ENCODE measurements at places on chromosomes 3 and 15. TPM values are rescaled to one million over a fixed set of nuclear protein-coding genes. Genes with fewer than 3 reads are reported as not detected.
A peak's percentile ranks its signal among the peaks of the same experiment; 100 is the strongest.

LRTM1 gene
- total RNA-seq: not detected

IL17RB gene
- 15.9 TPM for total RNA-seq

DNA sequence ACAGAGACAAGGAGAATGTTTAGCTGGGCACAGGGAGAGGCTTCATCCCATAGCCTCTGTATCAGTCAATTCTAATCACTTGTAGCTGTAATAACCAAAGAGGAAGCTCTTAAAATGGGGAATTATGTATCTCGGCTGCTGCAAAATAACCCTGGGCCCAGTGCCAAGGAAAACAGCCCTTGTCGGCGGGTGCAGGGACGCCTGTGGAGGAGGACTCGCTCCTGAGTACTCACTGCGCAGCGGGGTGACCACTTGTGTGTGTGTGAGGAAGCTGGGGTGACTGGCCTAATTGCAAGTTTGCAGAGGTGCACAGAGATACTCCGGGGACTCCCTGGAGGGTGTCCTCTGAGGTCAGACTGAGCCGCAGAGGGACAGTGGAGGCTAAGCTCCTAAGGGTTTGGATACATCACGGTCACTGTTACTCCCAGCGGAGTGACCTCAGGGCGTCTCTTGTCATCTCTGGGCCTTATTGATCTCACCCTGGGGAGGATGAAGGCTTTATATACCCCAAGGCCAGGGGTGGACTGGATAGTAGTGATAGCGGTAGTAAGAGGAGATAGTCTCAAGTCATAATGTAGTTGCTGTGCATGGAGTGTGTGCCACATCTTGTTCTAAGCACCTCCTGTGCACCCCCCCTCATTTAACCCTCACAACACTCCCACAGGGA is 37.2 kb downstream of the SLC6A6 start:
- H3K36me3 ChIP-seq: no peaks in the 10 kb centered on the region
- DNase-seq: no peak
- peak overlapping the region; percentile 72 for H3K27ac ChIP-seq
- H3K27me3 ChIP-seq: no peaks in the 10 kb centered on the region
- H3K4me3 ChIP-seq: no peak overlapping the region

CCRL2 gene
- not detected for total RNA-seq

FETUB gene
- total RNA-seq: not detected

NAALADL2 gene
- total RNA-seq: 2.7 TPM

DNA sequence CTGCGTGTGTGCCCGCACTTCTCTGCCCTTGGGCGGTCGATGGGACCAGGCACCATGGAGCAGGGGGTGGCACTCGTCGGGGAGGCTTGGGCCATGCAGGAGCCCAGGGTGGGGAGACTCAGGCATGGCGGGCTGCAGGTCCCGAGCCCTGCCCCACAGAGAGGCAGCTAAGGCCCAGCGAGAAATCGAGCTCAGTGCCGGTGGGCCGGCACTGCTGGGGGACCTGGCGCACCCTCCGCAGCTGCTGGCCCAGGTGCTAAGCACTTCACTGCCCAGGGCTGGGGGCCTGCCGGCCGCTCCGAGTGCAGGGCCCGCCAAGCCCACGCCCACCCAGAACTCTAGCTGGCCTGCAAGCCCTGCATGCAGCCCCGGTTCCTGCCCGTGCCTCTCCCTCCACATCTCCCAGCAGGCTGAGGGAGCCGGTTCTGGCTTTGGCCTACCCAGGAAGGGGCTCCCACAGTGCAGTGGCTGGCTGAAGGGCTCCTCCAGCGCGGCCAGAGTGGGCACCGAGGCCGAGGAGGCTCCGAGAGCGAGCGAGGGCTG is 553 bp upstream of the RTP4 start:
- DNase-seq: no peak
- H3K4me1 ChIP-seq: peaks cover 7% of the 10 kb centered on the region
- no peaks in the 10 kb centered on the region for H3K36me3 ChIP-seq
- H3K27ac ChIP-seq: peak overlapping the region; percentile 94

CLDN18 gene
- total RNA-seq: 0.08 TPM

GRCh38 chr15:57728436-57728835 is 21.9 kb downstream of the POLR2M start:
- no peaks in the 10 kb centered on the region for H3K36me3 ChIP-seq
- no peaks in the 10 kb centered on the region for H3K27me3 ChIP-seq
- H3K4me1 ChIP-seq: no peaks in the 10 kb centered on the region
- H3K4me3 ChIP-seq: no peak overlapping the region

DNA sequence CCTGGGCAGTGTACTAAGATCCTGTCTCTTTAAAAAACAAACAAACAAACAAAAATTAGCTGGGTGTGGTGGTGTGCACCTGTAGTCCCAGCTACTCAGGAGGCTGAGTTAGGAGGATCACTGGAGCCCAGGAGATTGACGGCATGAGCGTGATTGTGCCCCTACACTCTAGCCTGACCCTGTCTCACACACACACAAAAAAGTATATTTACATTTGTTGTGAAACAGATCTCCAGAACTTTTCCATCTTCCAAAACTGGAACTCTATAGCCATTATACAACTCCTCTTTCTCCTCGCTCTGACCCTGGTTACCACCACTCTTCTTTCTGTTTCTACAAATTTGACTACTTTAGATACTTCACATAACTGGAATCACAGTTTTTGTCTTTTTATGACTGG is 56.0 kb upstream of the CCNB2 start:
- no peak overlapping the region for H3K27ac ChIP-seq
- no peak overlapping the region for H3K4me3 ChIP-seq
- no peaks in the 10 kb centered on the region for H3K4me1 ChIP-seq
- no peaks in the 10 kb centered on the region for H3K27me3 ChIP-seq
- no peak for DNase-seq

DNA sequence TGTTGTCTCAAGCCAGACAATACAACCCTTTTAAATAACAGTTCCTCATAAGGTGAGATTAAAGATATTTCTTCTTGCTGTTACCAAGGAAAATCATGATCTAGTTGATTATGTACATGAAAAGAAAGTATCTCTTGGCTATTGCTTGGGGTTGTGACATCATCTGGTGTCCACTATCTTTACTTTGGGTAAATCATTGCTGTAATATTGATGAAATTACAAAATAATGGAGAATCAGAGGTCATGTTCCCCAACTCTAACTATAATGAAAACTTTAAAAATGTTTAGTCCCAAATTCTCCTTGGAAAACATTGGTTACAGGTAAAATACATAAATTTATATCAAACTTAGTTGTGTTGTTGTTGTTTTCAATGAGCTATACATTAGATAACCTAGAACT is 142.2 kb downstream of the ARPP21 start:
- no peak overlapping the region for H3K27ac ChIP-seq
- no peaks in the 10 kb centered on the region for H3K4me1 ChIP-seq
- H3K36me3 ChIP-seq: no peaks in the 10 kb centered on the region
- H3K27me3 ChIP-seq: no peaks in the 10 kb centered on the region
- no peak for DNase-seq

DNA sequence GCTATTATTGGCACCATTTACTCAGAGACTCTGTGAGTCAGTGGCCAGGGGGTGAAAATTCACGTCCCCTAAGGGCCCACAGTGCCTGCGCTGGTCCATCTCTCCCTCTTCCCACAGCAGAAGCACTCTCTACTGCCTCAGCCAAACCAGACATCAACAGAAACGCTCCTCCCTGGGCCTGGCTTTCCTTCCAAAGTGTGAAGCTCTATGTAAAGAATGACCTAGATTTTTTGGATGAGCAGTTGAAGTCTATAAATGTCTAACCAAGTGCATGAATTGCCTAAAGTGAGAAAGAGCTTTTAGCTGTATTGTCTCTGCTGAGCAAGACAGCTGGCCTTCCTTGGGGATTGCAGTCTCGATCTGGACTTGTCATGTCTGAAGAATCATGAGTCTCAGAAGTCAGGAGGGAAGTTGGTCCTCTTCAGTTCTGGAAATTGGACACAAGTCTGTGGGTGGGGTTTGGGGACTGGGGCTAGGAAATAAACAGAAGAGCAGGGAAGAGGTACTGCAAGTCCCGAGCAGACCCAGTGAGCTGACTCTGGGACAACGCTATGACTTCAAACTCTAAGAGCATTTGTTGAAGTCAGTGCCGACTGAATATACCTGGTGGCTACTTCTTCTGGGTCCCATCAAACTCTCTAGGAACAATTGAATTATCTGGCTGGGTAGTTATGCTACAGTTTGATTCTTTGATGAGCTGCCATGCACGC is 29.0 kb downstream of the RASGRP1 start:
- H3K4me3 ChIP-seq: no peak overlapping the region
- no peak overlapping the region for H3K27ac ChIP-seq
- H3K4me1 ChIP-seq: no peaks in the 10 kb centered on the region
- H3K36me3 ChIP-seq: no peaks in the 10 kb centered on the region
- no peak for DNase-seq
- H3K27me3 ChIP-seq: no peaks in the 10 kb centered on the region

DNA sequence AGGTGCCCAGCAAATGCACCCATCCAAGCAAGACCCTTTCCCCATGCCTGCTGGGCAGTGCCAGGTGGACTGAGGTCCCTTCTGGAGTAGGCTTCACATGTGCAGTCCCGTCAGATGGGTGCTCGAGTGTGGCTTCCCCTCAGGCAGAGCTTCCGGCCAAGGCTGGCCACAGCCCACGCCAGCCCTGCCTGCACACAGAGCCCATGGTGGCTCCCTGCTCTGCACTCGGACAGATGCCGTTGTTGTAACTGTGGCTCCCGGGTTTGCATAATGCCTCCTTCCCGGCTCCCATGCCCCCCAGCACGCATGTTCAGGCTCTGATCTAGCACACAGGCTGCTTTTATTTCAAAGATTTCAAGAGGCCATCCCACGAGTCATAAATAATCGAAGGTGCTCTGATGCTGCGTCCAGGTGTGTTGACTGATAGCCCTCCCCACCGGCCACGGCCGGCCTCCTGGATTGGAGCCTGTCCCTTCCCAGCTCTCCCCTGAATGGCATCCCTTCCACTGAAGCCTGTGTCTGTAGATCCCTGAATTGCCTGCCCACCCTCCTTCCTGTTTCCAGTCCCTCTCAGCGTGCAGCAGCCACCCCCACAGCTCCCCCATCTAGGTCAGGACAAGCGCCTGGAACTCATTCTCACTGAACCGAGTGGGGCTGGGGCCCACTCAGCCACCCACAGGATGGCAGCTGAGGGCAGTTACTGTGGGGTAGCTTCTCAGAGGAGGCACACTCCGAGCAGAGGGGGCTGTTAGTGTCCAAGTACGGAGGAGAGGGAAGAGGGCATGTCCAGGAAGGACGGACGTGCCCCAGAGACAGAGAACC is 100.0 kb upstream of the LINGO1 start:
- no peak for DNase-seq
- no peak overlapping the region for H3K4me3 ChIP-seq
- no peaks in the 10 kb centered on the region for H3K36me3 ChIP-seq
- H3K27me3 ChIP-seq: no peaks in the 10 kb centered on the region
- no peaks in the 10 kb centered on the region for H3K4me1 ChIP-seq

DNA sequence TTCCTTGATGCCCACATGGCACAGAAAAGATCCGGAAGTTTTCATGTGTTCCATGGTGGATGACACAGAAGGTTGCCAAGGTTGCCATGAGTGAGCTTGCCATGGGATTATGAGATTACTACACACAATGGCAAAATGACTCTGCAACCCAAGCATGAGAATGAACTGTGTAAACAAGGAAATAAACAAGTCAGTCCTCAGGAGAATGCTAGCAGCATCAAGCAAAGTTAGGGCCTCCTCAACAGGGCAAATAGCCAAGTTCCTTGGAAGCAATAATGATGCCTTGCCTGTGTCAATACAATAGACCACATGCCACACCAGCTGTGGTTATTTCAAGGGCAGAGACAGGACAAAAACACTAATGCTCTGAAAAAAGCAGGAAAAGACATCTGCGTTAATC is 41.8 kb downstream of the AQR start:
- no peaks in the 10 kb centered on the region for H3K4me1 ChIP-seq
- no peak overlapping the region for H3K4me3 ChIP-seq
- H3K27ac ChIP-seq: no peak overlapping the region
- H3K27me3 ChIP-seq: no peaks in the 10 kb centered on the region
- no peak for DNase-seq

PODXL2 gene
- total RNA-seq: 15.3 TPM

LTK gene
- not detected for total RNA-seq

CPA3 gene
- total RNA-seq: not detected

GRCh38 chr15:45146405-45146804 is 16.6 kb downstream of the DUOX1 start:
- H3K4me1 ChIP-seq: no peaks in the 10 kb centered on the region
- no peak for DNase-seq
- H3K27me3 ChIP-seq: no peaks in the 10 kb centered on the region
- H3K27ac ChIP-seq: no peak overlapping the region

RBPMS2 gene
- total RNA-seq: 33.7 TPM

CHRM5 gene
- not detected for total RNA-seq

DNA sequence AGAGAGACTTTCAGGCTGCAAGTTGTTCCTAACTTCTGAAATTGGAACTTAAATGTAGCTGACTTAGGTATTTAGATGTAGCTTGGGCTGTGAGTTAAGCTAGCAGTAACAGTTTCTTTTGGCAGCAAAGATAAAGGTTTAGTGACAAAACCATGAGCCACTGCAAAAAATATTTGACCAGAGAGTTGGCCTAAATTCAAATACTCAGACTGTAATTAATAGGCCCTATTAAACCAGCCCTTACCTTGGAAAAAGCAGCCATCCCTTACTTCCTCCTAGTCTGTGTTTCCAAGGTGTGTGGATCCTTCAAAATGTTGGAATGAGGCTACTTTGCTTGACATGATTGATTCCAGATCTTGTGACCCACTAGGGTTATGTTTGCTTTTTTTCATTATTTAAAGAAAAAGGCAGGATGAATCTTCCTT is 8.2 kb downstream of the TPM1 start:
- H3K4me1 ChIP-seq: peaks cover 86% of the 10 kb centered on the region
- H3K27ac ChIP-seq: peak overlapping the region; percentile 85
- peak overlapping the region; percentile 90 for H3K4me3 ChIP-seq
- no peak for DNase-seq
- H3K27me3 ChIP-seq: no peaks in the 10 kb centered on the region

CLSTN2 gene
- total RNA-seq: 0.03 TPM

DNA sequence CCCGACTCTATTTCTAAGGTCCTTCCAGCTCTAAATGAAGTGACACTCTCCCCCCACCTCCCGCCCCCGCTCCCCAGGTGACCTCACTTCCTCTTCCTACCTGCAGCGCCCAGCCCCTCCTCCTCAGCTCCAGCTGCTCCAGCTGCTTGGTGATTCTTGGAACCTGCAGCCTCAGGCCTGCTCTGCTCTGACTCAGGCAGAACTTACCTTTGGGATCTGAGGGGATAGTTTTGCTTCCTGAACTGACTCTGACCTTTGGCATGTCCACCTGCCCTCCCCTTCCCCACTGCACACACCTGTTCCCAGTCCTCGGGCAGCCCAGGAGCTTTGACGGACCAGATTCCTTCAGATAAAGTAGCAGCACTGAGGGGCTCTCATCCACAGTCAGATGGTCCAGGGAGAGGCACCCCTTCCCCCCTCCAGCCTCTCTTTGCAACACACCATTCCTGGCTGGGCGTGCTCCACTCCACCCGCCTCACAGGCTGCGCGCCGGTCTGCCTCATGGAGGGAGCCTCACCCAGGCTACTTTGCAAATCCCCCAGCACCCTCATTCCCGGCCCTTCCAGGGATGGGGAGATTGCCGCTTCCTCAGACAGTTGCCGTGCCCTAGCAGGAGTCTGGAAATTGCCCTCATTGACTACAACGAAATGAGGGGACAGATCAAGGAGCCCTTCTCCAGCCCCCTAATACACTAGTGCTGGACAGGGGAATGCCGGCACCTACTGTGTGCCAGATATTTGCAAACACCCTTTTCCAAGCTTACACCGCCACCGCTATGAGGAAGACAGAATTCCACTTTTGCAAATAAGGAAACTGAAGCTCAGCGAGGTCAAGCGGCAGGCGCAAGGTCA is 692 bp upstream of the C15orf39 start:
- H3K4me1 ChIP-seq: peaks cover 43% of the 10 kb centered on the region
- no peak for DNase-seq
- peak overlapping the region; percentile 80 for H3K4me3 ChIP-seq
- peak overlapping the region; percentile 63 for H3K27ac ChIP-seq

GRCh38 chr3:31405515-31405914 is 127.2 kb upstream of the STT3B start:
- H3K27me3 ChIP-seq: no peaks in the 10 kb centered on the region
- no peaks in the 10 kb centered on the region for H3K4me1 ChIP-seq
- DNase-seq: no peak
- no peak overlapping the region for H3K4me3 ChIP-seq
- no peak overlapping the region for H3K27ac ChIP-seq

Data from Panc1 (cell line).